Fibroblast of skin of right biceps (primary cell): ENCODE measurements at places on chromosomes 1 and 21.

GRCh38 chr1:172498857-172499256, 34.1 kb upstream of the SUCO start:
- no peak for DNase-seq

- no peak for DNase-seq
Measured at GRCh38 chr1:220457957-220458609, 69.9 kb upstream of the MARK1 start.

DNA sequence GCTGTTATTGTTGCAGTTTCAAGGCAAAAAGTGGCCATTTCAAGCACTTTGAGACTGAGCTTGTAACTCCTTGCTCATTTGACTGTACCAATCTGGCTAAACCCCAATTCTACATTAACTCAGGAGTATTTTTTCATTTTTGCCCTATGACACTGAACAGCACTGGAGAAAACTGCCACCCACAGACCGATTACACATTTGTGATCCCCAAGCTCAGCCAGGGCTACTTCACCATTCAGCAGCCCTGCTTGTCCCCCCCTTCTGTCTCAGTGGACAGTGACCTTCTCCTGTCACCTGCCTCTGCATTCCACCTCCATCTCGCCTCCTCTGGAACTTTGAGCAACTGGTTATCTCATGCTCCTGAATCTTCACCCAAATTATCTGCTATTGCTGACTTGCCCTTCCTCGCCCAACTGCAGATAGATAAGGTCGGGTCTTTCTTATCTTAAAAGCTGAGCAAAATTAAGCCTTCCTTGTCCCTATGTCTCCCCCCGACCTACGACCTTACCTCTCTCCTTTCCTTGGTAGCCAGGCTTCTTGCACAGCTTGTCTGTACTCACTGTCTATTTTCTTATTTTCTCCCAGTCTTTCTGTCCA, 25.3 kb downstream of the SPATA46 start:
- DNase-seq: no peak

GRCh38 chr1:43137445-43138052, 34.5 kb downstream of the EBNA1BP2 start:
- DNase-seq: no peak

GRCh38 chr21:44616591-44616926, 4.7 kb downstream of the KRTAP10-8 start:
- DNase-seq: no peak

GRCh38 chr1:61013189-61013945, 69.0 kb upstream of the NFIA start:
- DNase-seq: no peak

- DNase-seq: no peak
Measured at GRCh38 chr1:239913141-239913585, 178.5 kb upstream of the FMN2 start.

GRCh38 chr1:22611530-22611947, 24.9 kb upstream of the C1QA start:
- DNase-seq: peak; percentile 57

DNA sequence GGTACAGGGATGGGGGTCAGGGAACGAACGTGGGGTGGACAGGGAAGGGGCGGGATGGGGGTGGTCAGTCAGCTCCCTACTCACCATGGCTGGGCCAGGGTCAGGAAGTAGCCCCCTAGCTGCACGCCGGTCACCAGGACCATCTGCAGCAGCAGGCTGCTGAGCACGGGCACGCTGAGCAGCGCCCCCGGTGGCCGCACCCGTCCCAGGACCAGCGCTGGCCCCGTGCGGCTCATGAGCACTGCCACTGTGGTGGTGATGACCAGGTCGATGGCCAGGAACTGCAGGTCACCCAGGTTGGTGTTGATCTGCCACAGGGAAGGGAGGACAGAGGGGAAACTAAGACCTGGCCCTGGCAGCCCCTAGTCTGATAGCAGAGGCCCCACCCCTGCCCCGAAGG, 6.5 kb upstream of the MFAP2 start:
- no peak for DNase-seq

DNA sequence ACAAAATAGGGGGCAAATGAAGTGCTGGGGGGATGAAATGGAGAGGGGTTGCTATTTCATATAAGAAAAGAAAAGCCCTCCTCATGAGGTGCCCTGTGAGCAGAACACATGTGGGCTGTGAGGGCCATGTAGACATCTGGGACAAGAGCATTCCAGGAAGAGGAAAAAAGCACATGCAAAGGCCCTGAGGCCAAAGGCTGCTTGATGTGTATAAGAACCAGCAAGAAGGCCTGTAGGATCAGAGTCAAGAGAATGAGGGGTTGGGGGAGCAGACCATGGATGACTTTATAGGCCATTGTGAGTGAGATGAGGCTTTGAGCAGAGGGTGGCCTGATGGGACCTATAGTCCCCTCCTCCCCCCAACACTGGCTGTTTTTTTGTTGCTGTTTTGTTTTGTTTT, 7.7 kb upstream of the RAB4A start:
- DNase-seq: no peak

DNA sequence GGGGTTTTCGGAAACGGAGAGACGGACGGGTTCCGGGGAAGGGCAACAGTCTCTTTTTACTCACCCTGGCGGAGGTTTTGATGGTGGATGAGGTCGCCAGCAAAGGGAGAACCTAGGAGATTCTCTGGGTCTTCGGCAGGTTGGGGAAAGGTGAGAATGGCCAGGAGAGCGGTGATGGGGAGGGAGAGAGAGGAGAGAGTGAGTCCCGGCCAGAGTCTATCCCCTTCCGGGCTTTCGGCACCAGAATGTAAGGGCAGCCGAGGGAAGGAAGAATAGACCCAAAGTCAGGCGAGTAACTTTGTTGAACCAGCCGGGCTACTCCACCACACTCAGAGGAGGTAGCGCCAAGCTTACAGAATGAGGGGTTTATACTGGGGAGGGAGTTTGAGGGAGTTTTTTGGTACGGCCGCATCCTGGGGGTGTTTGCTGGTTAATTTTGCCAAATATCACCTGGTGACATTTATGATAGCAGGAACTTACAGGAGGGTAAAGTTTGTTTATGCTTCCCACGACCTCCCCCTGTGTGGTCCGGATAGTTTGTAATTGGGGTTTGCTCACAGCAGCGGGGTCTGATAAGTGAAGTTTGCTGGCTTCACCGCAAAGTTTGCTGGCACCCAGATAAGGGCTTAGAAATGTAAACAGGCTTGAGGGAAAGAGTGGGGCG, 141.1 kb upstream of the ETV3 start:
- DNase-seq: no peak

GRCh38 chr1:182404781-182405180, 4.3 kb upstream of the TEDDM1 start:
- no peak for DNase-seq

GRCh38 chr1:235105051-235106043, 23.3 kb downstream of the TOMM20 start:
- DNase-seq: no peak

GRCh38 chr1:176466514-176466913, 3.5 kb downstream of the PAPPA2 start:
- peak; percentile 2 for DNase-seq

DNA sequence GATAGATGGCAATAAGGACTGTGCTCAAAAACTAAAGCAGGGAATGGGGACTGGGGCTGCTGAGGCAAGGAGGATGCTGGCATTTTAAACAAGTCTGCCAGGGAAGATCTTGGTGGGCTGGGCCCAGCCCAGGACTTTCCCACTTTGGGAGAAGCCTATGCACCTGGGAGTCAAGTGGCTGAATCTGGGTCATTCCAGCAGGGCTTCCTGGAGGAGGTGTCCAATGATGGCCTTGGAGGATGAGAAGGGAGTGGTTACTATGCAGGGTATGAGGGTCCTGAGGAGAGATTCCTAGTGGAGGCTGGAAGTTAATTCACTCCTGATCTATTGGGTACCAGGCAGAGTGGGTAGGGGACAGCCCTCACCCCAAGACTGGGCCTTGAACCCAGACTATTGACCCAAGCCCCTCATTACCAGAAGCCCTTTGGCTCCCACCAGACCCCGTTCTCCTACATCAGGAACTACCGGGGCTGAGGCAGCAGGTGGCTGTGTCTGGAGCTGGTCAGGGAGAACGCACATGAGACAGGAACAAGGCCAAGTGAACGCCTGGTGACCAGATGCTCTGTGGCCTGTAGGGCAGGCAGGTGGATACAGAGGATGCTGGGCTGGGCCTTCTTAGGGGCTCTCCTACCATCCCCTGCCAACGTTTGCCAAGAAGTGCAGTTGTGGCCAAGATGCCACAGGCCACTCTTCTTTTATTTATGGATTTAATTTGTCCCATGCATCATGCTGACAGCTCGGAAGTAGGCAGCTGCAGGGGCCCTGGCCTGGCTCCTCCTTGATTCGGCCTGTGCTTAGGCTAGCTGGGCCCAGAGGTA, 18.3 kb upstream of the LRP8 start:
- no peak for DNase-seq

DNA sequence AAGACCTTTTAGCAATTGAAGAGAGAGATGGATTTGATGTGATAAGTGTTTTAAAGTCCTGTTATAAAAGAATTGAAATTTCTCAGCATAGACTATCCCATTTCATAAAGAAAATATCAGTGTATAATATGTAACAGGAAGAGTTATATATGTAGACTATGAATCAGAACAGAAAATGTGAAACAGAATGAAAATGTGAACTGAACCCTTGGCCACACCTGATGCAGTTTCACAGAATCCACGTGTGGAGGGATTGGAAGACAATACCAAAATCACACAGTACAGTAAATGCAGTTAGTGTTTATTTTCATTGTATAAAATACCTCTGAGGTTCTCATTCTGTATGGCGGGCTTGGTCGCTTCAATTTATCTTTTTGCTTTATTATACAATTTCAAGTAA, 9.9 kb upstream of the SLAMF1 start:
- DNase-seq: no peak

GRCh38 chr1:226948051-226948450, 8.0 kb downstream of the COQ8A start:
- DNase-seq: no peak

GRCh38 chr1:153505576-153505975, 30.2 kb downstream of the S100A6 start:
- DNase-seq: peak; percentile 26

DNA sequence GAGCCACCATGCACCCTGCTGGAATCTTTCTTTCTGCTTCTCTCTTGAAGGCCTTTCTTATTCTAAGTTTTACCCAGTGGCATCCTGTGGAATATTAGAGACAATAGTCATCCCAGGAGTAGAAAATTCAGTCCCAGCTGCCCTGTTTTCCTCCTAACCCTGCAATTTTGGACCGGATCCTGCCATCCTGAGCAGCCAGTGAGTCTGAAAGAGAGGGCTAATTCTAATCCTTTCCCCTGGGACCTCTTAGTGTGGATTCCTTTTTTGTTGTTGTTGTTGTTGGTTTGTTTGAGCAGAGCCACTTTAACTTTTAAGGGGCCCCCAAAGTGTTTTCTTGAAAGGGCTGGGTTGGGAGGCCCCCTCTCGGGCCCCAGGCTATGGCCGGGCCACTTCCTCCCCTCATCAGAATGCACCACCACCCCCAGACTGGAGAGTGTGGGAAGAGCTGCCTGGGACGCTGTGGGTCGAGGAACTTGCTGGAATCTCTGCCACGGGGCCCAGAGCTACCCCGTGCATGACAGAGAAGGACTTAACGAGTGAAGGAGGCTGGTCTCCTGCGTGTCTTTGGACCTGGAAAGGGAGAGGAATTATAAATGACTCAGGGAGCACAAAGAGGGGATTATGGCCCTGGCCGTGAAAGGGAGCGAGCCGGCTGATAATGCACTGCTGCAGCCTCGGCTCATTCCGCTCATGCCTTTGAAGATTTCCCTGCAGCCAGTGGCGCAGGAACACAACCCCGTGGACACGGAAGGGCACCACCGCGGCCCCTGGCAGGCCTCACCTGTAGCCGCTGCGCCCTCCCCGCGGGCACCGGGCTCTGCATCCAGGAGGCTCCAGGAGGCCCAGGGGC, 81.0 kb upstream of the AKT3 start:
- peak; percentile 56 for DNase-seq

DNA sequence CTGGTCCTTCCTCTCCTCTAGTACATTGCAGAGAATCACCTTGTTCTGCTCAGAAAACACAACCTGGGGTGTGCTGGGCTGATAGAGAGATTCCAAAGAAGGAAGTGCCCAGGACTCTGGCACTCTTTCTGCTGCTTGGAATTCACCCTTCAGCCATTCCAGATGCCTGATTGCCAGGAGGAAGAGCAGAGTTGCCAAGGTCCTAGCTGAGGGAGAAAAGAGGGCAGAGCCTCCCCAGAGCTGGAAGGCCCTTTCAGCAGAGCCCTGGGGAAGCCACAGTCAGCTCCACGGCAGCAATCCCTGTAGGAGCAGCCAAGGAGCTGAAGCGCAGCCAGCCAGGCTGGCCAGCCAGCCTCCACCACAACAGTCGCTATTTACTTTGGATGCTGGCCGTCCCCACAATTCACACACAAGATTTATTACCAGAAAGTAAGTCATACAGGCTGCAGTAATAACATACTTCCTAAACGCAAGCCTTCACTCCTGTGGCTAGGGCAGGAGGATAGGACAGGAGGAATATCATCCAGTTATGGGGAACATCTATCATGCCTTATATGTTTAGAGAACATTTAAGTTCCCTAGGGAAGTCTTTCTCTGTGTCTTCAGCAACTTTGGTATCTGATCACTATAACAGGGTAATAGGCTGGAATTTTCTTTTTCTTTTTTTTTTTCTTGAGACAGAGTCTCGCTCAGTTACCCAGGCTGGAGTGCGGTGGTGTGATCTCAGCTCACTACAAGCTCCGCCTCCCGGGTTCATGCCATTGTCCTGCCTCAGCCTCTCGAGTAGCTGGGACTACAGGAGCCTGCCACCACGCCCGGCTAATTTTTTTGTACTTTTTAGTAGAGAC, 36.6 kb upstream of the SLC44A3 start:
- DNase-seq: peak; percentile 99

DNA sequence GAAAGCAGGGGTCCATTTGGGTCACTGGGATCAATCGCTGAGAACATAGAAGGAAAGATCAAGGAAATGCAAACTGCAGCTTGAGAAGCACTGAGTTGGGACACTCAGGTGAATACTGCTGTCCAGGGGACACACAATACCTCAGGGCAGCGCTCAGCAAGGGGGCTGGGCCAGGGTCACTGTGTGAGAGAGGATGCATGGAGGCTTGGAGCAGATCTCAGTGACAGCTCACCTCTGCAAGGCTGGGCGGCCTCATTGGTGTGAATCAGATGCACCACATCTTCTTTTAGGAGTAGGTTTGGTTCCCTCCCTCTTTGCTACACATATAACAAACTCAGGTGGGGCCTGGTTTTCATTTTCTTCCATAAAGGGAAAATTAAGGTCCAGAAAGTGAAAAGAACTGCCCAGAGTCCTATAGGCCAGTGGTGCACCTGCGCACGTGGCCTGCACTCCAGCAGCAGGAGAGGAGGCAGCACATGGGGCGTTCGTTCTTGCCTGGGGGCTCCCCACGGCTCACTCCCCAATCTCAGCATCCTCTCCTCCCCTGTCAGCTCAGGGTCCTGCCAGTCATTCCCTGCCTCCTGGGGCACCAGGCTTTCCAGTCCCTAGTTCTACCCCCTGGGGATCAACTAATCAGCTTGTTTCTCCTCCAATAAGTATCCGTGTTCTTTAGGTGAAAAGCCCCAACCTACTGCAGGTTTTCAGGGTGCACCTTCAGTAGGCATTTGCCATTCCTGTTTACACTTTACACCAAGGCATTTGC, 1.5 kb downstream of the A3GALT2 start:
- DNase-seq: no peak
